ENCODE measurements at places on chromosomes 7 and 10. TPM values are rescaled to one million over a fixed set of nuclear protein-coding genes. Genes with fewer than 3 reads are reported as not detected.

GPR26 gene
- total RNA-seq, result 1.4 TPM

SFTPA2 gene
- not detected for total RNA-seq

STRA8 gene
- total RNA-seq, result not detected

WDFY4 gene
- total RNA-seq, result 3.5 TPM

NRP1 gene
- 126 TPM for total RNA-seq

C10orf67 gene
- 0.11 TPM for total RNA-seq

OR2A1 gene
- total RNA-seq, result 0.44 TPM

CBLL1 gene
- total RNA-seq, result 29.1 TPM

NPSR1 gene
- 0.99 TPM for total RNA-seq

AS3MT gene
- 15.9 TPM for total RNA-seq

GJD4 gene
- not detected for total RNA-seq

NME8 gene
- not detected for total RNA-seq

GUSB gene
- 50.9 TPM for total RNA-seq

MYO3A gene
- 10.5 TPM for total RNA-seq

WNT8B gene
- 0.16 TPM for total RNA-seq

PTN gene
- 162 TPM for total RNA-seq

XRCC2 gene
- 5.3 TPM for total RNA-seq

PKD2L1 gene
- total RNA-seq, result 0.16 TPM

AKR1D1 gene
- total RNA-seq, result not detected

AASS gene
- 53.1 TPM for total RNA-seq

LRRC61 gene
- total RNA-seq, result 26.6 TPM

STX1A gene
- total RNA-seq, result 22.0 TPM

HGF gene
- total RNA-seq, result 10.9 TPM

Data from camera-type eye (tissue), 1 donor.